ELF-1 (cell line): ENCODE measurements at places on chromosomes 2 and 18.

GRCh38 chr2:67281101-67281500, 116.0 kb upstream of the ETAA1 start:
- DNase-seq = no peak

DNA sequence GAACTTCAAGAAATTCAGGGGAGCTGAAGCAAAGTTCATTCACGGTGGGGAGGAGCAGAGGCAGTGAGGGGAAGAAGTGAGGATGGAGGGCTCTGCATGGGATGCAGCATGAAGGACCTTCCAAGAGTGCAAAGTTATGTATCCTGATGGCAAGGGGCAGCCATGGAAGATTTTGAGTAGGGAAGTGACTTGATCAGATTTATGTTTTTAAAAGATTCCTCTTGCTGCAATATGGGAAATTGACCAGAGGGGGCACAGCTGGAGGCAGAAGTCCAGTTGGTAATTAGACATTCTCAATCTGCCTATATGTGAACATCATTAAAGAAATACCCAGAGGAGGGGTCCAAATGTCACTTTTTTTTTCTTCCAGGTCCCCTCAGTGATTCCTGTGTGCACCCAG, 21.5 kb upstream of the ANXA4 start:
- no peak for DNase-seq

GRCh38 chr18:37986665-37987064, 421.1 kb upstream of the CELF4 start:
- no peak for DNase-seq

GRCh38 chr18:25261768-25262167, 90.2 kb downstream of the ZNF521 start:
- DNase-seq = no peak

DNA sequence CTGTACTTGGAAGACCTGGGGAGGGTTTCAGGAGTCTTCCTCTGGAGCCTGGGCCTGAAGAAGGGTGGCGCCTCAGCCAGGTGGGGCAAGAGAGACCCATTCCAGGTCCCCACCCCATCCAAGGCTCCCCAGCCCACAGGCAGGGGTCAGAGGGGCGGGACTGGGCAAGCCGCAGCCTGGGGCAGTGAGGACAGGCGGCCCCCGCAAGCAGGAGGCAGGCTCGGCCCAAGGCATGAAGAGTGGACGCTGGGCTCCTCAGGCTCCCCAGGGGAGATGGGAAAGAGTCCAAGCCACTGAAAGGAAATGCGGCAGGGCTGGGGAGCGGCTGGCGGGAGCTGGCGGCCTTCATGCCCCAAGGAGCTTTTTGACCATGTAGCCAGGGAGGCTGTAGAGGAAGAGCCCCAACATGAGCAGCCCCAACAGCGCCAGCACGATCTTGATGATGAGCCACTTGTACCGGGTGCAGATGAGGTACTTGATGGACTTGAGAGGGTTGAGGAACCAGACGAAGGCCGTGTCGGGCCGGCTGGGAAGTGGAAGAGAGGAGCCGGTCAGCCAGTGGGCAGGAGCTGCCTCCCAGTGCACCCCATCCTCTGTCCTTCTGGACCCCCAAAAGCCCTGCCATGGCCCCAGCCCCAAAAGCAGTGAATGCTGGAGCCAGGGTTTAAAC, 20.1 kb downstream of the OTOF start:
- DNase-seq = peak; percentile 37

DNA sequence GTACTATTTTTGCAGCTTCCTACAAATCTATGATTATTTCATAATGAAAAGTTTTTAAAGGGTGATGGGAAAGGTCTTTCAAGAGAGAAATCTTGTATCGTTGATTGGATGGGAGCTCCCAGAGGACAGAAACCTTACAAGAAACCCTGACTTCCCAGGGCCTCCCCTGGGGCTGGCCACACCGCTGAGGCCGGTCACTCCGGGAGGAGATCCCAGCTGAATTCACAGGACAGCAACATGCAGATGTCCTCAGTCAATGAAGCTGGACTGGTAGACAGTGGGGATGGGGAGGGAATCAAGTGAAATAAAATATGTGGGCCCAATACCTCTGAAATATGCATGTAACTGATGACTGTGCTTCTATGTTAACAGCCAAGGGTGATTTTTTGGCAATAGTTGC, 135.6 kb downstream of the TFCP2L1 start:
- no peak for DNase-seq

DNA sequence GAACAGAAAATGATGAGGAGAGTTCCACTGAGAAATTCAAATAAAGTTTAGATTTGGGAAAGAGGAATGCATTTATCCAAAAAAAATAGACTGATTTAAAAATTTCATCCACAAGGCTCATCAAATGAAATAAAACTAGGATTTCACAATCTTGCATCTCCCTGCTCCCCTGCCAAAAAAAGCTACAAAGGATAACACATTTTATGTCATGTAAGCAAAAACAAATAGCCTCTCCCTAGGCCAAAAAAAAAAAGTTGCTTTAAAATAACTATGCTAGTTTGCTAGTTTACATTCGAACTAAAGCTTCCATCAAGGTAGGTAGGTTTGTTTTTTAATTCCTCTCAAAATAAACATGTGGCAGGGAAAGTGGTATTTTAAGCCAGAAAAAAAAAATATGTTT, 465.5 kb upstream of the ID2 start:
- DNase-seq = no peak

DNA sequence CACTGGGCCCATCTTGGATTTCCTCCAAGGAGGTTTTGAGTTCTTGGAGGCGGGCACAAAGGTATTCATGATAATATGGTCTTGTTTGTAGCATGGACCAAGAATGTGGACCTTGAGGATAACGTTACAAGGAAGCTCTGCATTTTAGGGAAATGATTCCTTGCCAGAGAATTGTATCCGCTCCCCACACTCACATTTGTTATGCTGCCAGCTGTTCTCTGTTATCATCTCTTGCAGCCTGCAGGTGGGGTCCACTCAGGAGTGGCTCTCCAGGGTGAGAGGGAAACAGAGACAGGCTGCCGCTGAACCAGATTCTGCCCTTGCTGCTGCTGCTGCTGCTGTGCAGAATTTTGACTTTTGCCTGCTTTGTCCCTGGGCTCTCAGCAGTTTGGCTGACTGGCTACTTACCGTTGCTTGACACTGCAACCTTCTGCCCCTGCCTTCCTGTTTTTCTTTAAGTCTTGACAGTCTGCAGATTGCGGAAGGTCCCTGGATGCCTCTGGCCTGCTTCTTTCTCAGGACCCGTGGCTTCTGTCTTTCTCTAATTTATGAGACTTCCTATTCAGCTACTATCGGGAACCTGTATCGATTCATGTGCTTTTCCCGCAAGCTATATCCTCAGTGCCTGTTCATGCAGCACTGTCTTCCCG, 122.3 kb upstream of the DOCK10 start:
- DNase-seq = no peak

DNA sequence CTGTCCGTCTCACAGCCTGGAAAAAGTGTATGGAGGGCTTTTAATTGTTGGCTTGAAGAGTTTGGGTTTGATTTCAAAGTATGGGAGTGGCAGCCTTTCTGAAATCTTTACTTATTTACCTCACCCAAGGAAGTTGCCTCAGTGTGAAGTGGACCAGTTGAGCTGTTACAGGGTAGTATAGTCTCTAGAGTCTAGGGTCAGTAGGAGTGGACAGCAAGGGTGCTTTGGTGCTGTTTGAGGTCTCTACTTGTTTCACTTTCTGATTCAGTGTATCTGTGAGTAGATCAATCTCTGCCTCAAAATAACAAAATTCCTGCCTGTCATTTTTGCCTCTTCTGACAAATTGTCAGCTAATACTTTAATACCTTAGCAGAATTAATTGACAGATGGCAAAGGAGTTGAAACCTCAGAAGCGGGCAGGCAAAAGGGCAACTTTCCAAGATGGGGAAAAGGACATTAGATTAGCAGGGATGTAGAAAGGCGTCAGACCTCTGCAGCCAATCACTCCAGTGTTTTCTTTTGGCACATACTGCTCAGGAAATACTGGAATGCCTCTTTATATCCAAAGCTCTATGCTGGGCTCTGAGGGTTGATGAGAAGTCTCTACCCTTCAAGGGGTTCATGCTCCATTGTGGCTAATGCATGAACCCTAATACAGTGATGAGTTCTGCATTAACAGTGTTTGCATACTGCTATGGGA, 5.9 kb downstream of the RIOK3 start:
- DNase-seq = no peak

DNA sequence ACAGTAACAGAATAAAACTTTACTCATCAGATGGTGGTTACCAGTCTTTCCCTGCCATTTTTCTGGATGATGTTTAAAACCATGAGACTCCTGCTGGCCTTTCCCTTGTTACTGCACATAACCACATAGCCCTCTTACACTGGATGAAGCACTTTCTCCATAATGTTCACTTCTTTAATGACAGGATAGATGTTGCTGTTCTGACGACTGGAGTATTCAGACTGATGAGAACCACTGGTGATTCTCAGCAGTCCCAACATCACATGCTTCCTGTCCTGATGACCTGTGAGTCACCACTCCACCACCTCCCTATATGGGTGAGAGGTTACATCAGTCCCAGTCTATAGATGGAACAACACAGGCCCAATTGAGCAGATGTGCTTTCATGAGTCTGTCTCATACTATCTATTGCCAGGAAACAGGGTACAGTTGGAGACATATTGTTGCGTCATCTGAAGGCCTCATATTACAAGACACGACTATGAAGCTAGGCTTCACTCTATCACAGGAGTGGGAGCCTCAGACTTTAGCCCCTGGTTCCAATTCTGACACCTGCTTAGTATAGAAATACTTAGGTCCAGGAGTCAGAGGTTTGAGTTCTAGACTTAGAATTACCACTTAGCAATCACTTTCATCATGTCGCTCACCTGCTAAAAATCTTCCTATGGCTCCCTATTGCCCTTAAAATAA, 145.7 kb upstream of the KLF7 start:
- DNase-seq = no peak

DNA sequence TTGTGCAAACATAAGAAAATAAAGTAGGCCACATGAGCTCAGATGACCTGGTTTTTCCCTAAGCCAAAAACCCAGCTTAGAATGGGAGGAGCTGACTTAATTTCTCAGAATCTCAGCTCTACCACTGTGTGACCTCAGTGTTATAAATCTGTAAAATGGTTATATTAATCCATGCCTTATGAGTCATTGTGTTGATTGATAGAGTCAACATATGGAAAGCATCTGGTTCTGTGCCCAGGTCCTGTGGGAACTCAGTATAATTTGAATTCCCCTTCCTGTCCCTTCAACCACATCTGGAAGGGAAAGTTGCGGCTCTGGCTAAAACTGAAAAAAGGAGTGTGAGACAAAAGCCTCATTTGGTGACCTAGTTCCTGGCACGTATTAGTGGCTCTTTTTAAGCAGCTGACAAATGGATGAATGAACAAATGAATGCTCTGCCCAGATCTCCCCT, 25.7 kb downstream of the TMEM177 start:
- DNase-seq = no peak

DNA sequence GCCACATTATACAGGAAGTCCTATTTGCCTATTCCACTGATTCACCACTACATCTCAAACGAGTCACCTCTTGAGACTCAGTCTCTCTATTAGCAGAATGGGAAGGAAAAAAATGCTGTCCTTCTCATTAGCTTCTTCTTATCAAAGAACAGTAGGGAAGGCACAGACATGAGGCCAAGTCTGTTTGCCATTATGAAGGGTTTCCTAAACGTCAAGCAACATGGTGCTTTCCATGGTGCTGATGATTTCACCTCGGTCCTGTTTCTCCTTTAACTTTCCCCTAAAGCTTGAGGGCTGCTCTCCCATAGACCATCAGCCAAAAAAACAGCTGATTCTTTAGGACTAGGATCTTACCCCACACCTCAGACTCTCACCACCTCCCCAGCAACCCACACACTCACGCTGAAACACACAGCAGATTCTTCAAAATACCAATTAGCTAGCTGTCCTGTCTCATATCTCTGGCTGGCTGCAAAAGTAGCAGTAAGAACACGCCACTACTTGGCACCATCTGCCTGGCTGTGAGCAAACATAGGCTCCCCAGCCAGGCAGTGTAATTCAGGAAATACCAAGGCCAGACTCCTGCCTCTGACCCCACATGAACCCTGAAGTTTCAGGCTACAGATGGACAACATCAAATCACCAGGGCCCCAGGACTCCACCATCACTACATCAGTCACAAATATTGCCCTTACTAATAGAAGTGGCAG, 30.5 kb downstream of the GALNT14 start:
- DNase-seq = peak; percentile 25

GRCh38 chr2:151766437-151767153, 32.3 kb upstream of the NEB start:
- DNase-seq = no peak

DNA sequence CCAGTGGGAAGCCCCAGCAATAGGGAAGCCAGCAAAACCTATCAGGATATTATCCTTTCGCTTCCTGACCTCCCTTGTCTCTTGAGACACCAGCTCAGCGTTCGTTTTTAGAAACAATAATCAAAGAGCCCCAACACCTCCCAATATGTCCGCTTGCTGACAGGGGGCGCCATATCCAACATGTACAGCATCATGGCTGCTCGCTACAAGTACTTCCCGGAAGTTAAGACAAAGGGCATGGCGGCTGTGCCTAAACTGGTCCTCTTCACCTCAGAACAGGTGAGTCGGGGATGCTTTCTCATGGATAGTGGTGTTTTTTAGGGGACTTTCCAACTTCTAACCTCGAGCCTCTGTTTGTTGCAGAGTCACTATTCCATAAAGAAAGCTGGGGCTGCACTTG, 28.7 kb downstream of the GAD1 start:
- peak; percentile 53 for DNase-seq

- no peak for DNase-seq
Measured at GRCh38 chr2:238790833-238791230, 57.1 kb upstream of the TWIST2 start.

DNA sequence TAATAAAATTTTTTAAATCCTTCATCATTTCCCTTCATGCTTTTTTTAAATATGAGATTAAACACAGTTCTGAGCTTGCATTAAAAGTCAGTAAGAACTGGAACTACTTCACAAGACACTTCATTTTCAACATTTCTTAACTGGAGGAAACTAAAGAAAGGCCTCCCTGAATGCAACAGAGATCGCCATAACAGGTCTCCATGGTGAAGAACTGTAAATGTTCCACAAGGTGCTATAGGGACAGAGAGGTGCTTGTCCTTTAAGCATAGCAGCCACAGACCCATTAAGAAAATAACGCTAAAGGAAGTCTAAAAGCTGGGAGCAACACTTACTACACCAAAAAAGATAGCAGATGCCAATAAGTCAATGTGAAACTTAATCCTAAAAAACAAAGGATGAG, 8.5 kb downstream of the STAM2 start:
- DNase-seq = no peak

DNA sequence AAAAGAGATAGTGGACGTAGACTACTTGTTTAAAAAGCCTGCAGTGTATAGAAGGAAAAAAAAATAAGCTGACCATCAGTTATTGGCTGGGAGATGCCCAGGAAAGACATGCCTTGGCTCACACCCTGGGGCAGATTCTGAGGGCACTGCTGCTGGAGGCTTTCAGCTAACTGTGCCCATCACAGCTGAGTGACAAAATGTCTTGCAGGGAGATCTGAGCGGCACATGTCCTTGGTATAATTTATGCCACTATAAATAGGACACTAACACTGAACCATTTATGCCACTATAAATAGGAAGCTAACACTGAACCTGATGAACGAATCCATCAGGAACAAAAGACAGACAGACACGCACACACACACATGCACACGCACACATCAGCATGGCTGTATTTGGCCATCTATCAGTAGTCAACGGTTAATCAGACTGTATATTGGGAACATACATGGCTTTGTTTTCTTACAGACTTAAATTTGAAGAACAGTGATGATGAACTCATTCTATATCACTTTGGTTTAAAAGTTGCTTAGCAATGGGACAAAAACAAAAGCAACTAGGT, 68.2 kb upstream of the NOSTRIN start:
- DNase-seq = no peak

- DNase-seq = no peak
Measured at GRCh38 chr2:161036926-161037325, 123.3 kb upstream of the TANK start.
